ENCODE measurements at places on chromosomes 7 and 10. TPM values are rescaled to one million over a fixed set of nuclear protein-coding genes. Genes with fewer than 3 reads are reported as not detected.

DNA sequence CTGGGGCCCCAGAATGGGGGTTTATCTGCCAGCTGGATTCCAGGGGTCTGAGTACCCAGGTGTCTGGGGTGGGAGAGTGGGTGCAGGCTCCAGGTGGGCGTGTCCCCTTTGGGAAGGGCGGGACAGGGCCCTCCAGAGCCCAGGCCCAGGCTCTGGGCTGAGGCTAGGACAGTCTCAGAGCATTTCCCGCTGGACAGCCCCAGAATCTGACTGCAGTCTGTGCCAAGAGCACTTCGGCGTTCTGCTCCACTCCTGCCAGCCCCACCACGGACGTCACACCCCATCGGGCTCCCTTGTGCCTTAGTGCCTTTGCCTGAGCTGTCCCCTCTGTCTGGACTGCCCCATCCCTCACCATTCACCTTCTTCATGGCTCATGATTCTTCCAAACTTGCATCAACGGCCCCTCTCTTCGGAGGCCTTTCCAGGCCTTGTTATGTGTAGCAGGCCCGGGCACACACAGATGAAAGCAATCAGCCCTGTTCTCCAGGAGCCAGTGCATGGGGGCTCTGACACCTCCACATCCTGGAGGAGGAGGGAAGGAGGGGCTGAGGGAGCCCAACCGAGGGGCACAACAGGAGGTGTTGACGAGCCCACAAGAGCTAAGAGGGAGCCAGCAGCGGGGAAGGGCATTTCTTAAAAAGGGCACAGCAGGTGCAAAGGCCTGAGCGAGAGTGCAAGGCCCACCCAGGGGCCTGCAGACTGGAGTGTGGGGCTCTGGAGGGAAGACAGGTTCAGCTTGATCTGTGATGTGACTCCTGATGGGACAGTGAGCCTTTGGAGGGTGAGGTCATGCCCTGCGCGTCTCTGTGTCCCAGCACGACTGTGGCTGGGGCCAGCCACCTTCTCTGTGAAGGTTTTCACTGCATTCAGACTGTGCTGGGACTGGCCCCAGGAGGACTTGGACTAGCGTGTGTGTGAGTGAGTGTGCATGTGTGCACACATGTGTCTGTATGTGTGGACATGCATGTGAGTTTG lies 41.7 kb downstream of the GTF2IRD1 start:
- no peak overlapping the region for H3K27ac ChIP-seq
- no peak for DNase-seq
- no peaks in the 10 kb centered on the region for H3K36me3 ChIP-seq
- H3K4me3 ChIP-seq = no peak overlapping the region
- H3K27me3 ChIP-seq = no peaks in the 10 kb centered on the region
- peaks cover 3% of the 10 kb centered on the region for H3K4me1 ChIP-seq

DNA sequence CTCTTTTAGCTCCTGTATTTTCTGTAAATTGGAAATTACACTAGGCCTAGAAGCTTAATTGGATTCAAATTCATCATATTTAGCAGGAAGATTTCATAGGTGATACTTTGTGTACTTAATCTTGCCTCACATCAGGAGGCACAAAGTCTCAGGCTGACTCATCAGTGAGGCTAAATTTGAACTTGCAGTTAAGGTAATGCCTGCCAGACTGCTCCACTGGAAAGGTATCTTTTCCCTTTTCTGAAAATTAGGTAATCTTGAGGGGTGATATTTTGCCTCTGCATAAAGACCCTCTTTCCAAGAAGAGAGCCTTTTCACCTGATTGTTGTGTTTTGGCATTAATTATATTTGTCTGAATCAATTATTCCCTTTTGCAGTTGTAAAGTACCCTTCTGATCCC lies 14.6 kb downstream of the PPIA start:
- no peaks in the 10 kb centered on the region for H3K27me3 ChIP-seq
- H3K4me1 ChIP-seq = peaks cover 2% of the 10 kb centered on the region
- no peak overlapping the region for H3K27ac ChIP-seq
- H3K36me3 ChIP-seq = no peaks in the 10 kb centered on the region
- H3K4me3 ChIP-seq = no peak overlapping the region

DNA sequence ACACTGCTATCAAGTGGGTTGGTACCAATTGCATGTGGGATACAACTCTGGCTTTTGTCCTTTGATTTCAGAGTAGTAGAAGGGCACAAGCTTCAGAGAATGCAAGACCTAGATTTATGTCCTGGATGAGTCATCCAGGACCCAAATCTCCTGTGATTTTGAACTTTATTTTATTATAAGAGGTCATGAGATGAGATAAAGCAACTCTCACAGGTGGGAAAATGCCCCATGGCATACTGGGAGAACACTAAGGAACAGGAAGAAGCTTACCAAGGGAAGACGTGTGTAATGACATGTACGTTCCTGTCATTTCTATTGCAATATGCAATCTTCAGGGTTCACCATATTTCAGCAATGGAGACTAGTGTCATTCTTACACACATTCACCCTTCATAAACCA lies 966 bp downstream of the MALRD1 start:
- H3K27ac ChIP-seq = no peak overlapping the region
- no peaks in the 10 kb centered on the region for H3K4me1 ChIP-seq
- H3K36me3 ChIP-seq = no peaks in the 10 kb centered on the region
- H3K4me3 ChIP-seq = no peak overlapping the region
- H3K27me3 ChIP-seq = no peaks in the 10 kb centered on the region
- DNase-seq = no peak

GRCh38 chr7:140684066-140684950 lies 11.6 kb downstream of the ADCK2 start:
- no peak overlapping the region for H3K27ac ChIP-seq
- DNase-seq = no peak

- peak overlapping the region; percentile 81 for H3K27ac ChIP-seq
- peak; percentile 87 for DNase-seq
- H3K4me1 ChIP-seq = peaks cover 49% of the 10 kb centered on the region
- H3K27me3 ChIP-seq = peaks cover 2% of the 10 kb centered on the region
- H3K36me3 ChIP-seq = peaks cover 1% of the 10 kb centered on the region
- H3K4me3 ChIP-seq = peak overlapping the region; percentile 54
These were observed 154.1 kb upstream of the AHR start for GRCh38 chr7:17144322-17144721.

GRCh38 chr10:102773986-102774385 lies 30.2 kb downstream of the WBP1L start:
- H3K4me3 ChIP-seq = no peak overlapping the region
- peak; percentile 79 for DNase-seq
- peaks cover 11% of the 10 kb centered on the region for H3K36me3 ChIP-seq
- peak overlapping the region; percentile 68 for H3K27ac ChIP-seq

GRCh38 chr7:129855234-129855673 lies 97.5 kb downstream of the UBE2H start:
- H3K27me3 ChIP-seq = no peaks in the 10 kb centered on the region

DNA sequence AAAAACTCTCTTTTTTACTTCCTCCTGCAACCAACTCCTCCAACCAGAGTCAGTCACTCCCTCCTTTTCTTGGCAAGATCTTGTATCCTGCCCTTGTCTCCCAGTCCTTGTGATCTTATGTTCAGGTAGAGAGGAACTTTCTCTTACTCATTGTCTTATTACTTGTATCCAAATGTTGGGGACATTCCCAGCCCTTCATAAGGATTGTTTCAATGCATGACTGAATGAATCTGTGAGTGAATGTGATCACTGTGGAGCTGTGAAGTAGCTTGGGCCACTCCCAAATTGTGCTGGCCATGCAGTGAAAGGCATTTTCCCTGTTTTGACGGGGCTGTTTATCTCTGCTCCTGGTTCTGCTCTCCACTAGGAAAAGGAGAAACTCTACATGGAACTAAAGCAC lies 93.7 kb downstream of the CFAP58 start:
- H3K27me3 ChIP-seq = peaks cover 18% of the 10 kb centered on the region
- peak; percentile 37 for DNase-seq
- no peak overlapping the region for H3K27ac ChIP-seq
- H3K4me1 ChIP-seq = no peaks in the 10 kb centered on the region
- H3K4me3 ChIP-seq = no peak overlapping the region
- no peaks in the 10 kb centered on the region for H3K36me3 ChIP-seq

DNA sequence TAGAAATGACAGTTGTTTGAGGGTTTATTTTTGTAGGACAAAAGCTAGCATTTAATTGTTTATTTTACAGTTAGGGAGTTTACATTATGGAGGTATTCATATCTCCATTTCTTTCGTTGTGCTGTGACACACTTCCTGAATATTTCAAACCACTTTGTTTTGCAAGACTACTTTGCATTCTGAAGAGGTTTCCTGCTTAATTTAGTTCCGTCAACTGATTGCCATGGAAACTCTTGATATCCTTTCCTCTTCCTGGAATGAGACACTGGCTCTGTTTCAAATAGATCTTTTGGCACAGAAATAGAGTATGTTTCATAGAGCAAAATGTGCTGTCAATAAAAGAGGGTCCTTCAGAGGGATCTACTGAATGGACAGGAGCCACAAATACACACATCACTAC lies 159.5 kb upstream of the AGR3 start:
- H3K36me3 ChIP-seq = no peaks in the 10 kb centered on the region
- peaks cover 12% of the 10 kb centered on the region for H3K27me3 ChIP-seq
- peak overlapping the region; percentile 54 for H3K27ac ChIP-seq

DNA sequence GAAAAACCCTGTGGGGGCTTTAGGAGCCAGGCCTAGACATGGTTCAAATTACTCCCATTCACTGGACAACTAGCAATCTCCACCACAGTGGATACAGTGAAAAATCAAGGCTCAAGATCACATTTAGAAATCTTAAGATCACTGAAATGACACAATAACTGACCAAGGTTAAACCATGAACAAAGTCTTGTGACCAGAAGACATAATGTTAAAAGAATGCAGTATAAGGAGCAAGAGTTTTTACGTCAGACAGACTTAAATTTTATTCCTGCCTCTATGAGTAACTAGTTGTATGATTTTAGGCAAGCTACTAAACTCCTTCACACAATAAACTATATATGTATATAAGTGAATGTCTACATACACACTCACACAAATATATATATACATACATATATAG lies 68.5 kb downstream of the MICU1 start:
- peaks cover 31% of the 10 kb centered on the region for H3K36me3 ChIP-seq
- H3K4me3 ChIP-seq = no peak overlapping the region
- no peak for DNase-seq
- H3K27me3 ChIP-seq = no peaks in the 10 kb centered on the region
- no peak overlapping the region for H3K27ac ChIP-seq

DNA sequence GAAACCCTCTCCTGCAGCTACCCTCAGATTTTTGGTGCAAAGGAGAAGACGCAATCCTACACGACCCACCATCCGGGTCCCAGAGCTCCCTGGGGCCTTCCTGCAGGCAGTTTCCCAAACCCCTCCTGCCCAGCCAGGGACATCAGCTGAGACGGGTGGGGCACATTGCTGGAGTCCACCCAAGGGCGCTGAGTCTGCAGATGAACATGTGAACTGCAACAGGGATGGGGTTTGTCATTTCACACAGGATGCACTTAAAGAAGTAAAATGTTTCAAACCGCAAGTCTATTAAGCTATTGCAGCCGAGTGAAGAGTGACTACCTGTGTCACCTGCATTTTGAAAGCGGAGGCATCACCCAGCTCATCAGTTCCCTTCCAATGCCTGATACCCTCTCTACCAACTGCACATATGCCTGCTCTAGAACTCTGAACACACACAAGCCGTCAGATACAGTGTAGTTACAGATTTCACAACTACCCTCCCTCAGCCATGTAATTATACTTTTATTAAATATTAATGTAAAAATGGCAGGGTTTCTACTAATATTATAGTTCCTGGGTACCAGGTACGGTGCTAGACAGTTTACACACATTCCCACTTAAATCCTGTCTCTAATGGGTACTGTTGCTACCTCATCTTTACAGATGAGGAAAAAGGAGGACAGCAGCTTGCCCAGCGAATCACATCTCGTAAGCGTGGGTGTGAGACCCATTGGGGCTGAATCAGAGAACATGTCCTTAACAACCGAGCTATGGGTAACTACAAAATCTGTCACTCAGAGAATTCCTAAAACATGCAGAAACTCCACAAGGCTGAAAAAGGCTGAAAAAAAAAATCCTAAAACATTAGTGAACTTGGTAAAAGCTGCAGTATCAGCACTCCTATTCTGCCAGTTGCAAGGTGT lies 71.2 kb downstream of the GRB10 start:
- no peak for DNase-seq
- H3K4me1 ChIP-seq = peaks cover 4% of the 10 kb centered on the region
- H3K36me3 ChIP-seq = no peaks in the 10 kb centered on the region
- H3K27ac ChIP-seq = no peak overlapping the region

DNA sequence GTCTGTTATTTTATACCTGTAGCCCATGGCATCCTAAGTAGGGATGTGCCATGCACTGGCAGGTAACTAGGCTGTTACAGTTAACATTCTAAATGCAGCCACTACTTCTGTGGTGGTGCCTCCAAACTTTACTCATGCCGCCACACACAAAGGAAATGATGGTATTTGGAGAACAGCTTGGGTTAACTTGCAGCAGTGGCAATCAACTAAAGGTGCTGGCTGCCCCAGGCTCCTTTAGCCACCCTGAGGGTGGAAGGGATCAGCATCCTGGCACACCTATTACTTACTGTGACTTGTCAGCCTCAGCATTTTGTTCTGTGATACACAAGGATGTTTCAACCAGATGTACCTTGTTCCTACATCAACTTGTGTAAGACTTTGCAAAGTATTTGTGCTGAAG lies 221.8 kb upstream of the PPP1R3A start:
- no peaks in the 10 kb centered on the region for H3K4me1 ChIP-seq
- no peak overlapping the region for H3K27ac ChIP-seq
- H3K4me3 ChIP-seq = no peak overlapping the region
- H3K36me3 ChIP-seq = no peaks in the 10 kb centered on the region

DNA sequence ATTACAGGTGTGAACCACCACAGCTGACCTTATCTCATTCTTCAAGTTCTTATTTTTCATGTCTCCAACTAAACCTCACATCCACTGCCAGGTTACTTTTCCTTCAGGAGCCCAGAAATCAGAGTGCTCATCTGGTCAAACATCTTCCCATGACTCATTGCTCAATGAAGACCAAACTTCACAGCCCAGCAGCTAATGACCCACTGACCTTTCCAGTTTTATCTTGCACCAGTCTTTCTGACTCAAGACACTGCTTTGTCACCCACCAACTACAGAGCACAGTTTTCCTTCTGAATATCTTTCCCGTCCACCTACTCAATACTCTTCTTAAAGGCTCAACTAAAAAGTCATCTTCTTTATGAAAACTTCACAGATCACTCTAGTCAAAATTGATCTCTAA lies 245.1 kb downstream of the CHCHD3 start:
- H3K4me1 ChIP-seq = no peaks in the 10 kb centered on the region
- H3K4me3 ChIP-seq = no peak overlapping the region
- peaks cover 13% of the 10 kb centered on the region for H3K36me3 ChIP-seq
- H3K27ac ChIP-seq = no peak overlapping the region
- no peak for DNase-seq

Gene FAM221A
- 6.6 TPM for total RNA-seq

Gene CDK14
- total RNA-seq = 2.0 TPM

Gene DDX50
- total RNA-seq = 63.0 TPM

Gene YWHAG
- total RNA-seq = 183 TPM

Gene ZP3
- total RNA-seq = 7.4 TPM
